B cell (primary cell): ENCODE measurements at places on chromosomes 6 and 20.

DNA sequence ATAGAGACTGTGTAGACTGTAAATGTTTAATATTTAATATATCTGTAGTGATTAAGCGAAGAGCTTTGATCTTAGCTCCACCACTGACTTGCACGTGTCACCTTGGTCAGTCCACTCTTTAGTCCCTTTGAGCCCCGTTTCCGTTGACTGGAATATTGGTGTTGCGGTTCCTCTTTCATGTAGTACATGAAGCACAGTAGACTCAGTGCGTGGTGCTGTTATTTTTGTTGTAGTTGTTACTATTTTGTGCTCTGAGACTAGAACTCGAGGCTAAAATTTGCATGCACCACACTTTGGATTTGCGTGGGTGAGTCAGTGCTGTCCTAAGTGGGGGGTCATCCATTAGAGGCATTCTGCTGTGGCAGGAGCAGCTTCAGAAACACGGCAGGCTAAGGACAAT is 291.4 kb downstream of the QKI start:
- DNase-seq, result peak; percentile 43

GRCh38 chr20:36384022-36384619 is 78.0 kb downstream of the DLGAP4 start:
- peak; percentile 27 for DNase-seq

- DNase-seq, result no peak
Observed at GRCh38 chr20:62728028-62728780, 19.6 kb downstream of the NTSR1 start.

DNA sequence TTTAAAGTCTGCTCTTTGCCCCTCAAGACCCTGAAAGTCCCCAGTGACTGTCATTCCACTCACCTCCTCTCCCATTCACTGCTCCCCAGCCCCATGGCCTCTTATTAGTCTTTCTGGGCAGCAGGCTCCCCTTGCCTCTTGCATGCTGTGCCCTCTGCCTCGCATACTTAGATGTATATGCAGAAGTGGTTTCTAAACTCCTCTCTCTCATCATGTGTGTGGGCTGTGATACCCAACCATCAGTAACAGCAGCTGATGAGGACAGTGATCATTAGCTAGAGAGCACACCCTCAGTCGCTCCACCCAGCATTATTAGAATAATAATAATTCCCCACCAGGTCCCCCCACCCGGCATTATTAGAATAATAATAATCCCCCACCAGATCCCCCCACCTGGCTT is 14.5 kb downstream of the PKIG start:
- no peak for DNase-seq
